ENCODE measurements at places on chromosomes 5 and 9.
A peak's percentile ranks its signal among the peaks of the same experiment; 100 is the strongest.

DNA sequence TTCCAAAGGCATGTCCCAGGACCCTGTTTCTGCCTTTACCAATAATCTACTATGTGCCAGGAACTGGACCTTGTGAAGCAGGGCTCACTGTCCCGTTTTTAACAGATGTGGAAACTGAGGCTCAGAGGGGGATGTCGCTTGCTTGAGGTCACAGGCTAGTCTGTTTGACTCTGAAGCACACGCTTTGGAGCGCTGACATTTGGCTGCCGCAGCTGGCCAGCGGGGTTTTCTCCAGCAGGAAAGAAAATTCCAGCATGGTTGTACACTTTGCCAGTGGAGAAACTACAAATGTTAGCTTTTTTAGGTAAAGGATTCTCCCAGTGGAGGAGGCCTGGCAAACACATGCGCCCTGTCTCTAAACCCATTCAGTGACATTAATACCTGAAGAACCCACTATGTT is 50.5 kb downstream of the SH3PXD2B start:
- no peak for DNase-seq

DNA sequence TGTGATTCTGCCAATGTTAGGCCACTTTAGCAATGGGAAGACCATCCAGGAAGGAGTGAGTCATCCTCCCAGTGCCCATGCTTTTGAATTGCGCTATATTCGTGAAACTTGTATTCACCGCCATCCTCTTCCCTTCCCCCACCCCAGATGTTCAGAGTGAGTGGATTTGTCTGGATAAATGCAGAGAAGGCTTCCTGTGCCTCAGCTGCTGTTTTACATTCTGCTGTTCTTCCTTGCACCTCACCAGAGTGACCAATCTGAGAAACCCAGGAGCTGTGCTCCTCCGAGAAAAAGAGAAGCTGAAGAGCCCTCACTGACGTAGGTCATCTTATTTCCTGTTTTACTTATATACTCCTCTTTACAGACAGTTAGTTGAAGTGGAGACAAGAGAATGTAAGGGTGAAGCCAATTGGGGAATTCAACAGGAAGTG is 24.6 kb upstream of the SVEP1 start:
- DNase-seq: no peak

DNA sequence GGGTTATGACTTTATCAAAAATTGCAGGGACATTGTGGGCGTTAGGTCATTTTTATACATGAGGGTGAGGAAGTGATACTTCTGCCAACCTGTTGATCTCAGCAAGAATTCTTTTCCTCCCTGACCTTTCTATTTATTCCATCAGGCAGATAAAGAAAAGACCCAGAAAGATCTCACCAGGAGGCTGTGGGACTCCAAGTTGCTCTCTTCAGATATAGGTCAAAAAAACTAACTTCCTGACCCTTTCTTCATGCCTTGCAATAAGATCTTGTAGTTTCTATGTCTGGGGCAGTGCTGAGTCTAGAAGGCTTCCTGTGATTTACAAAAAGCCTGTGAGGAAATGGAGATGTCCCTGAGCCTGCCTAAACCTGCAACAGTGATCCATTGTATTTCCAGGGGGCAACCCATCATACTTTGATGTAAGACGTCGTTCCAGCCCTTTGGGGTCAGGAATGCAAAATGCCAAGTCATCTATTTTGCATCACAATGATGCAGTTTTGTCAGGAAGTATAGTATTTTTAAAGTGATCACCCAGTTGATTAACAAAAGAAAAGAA is 22.0 kb upstream of the PIK3R1 start:
- no peak for DNase-seq

DNA sequence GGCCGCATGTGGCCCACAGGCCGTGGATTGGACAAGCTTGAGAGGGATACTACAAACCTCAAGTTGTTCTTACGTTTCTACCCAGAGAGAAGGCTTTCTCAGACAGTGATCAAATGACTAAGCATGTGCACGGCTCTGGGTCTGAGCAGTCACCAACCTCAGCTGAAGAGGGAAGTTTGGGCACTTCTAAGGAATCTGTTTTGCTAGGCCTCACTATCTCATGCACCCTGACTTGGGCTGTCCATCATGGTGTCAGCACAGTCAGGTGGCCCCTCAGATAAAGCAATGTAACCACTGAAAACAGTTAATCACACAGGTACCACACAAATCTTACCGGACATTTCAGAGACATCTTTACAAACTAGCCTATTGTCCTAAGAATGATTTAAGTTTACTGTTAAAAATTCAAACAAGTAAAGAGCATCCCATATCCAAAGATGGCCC is 24.6 kb downstream of the CSF2 start:
- DNase-seq: peak; percentile 59

DNA sequence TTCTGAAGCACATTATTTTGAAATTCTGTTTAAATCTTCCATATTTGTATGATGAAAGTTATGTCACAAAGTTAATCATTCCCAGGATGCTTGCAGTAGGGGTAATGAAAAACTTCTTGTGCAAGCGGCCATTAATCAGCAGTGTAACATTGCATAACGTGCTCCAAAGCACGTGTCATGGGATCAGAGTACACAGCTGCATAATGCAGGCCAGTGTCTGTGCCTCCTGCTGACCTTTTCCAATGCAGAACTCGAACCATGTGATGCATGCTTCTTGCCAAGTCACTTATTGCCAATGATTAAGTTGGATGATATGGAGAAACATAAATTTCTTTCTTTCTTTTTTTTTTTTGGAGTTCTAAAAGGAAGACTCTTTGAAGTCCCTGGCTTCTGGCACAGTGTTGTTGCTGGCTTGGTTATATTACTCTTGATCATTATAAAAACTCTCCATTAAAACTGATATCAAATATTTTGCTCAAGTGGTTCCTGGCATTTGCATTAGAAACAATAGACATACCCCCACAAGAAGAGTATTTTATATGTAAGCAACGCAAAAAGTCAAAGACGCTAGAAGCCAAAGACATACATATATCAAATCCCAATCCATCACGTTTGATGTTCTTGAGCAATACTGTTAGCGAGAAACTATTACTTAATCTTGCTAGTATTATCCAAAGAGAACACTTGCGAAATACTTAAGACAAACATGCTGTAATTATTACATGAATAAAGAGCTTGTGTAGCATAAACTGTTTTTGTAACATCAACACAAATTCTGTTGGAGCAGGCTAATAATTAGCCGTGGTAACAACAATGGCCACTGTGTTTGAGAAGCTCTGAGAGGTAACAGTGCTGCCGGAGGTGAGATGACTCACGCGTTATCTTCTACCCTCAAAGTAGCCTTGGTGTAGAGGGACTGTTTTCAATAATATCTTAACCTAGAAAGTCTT is 164.2 kb downstream of the AUH start:
- peak; percentile 100 for DNase-seq

DNA sequence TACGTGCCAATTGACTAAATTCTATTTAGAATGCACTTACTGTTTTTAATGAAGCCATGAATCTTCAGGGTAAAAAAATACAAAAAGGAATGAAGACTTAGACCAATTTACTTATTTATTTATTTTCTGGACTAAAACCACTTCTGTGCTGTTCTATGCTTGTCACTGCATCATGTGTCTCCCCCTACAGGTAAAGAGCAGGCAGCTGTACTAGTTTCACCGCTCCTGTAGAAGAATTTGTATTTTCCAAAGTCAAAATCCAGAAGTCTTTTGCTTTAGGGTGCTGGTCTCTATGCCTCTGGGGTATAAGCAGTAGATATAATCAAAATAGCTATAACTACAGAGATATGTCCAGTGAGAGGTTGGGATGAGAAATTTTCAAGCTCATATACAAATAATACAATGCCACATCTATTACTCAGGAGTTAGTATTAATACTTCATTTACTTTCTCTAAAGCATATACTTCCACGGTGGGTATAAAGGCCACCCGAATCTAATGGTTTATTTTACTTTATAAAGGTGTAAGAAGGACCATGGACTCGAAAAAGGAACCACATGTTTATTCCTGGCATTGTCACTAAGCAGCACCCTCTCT is 591.5 kb downstream of the RAB3C start:
- peak; percentile 84 for DNase-seq

- peak; percentile 70 for DNase-seq
Measured at GRCh38 chr5:119315516-119315949, 40.3 kb upstream of the TNFAIP8 start.

GRCh38 chr9:115520646-115521045 is 402.7 kb upstream of the TNC start:
- DNase-seq: no peak

- peak; percentile 83 for DNase-seq
Measured at GRCh38 chr9:83544002-83544698, 5.9 kb upstream of the FRMD3 start.

GRCh38 chr9:68498816-68499215 is 41.9 kb downstream of the TMEM252 start:
- no peak for DNase-seq

DNA sequence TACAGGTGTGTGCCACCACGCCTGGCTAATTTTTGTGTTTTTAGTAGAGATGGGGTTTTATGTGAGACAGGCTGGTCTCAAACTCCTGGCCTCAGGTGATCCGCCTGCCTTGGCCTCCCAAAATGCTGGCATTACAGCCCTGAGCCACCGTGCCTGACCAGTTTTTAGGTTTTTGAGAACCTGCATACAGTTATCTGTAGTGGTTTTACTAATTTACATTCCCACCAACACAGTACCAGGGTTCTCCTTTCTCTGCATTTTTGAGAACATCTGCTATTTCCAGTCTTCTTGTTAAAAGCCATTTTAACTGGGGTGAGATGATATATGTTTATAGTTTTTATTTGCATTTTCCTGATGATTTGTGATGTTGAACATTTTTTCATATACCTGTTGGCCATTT is 12.8 kb downstream of the DMXL1 start:
- no peak for DNase-seq

GRCh38 chr5:39765366-39765765 is 340.6 kb upstream of the DAB2 start:
- no peak for DNase-seq

- DNase-seq: no peak
Measured at GRCh38 chr5:502325-503079, 21.7 kb downstream of the SLC9A3 start.

DNA sequence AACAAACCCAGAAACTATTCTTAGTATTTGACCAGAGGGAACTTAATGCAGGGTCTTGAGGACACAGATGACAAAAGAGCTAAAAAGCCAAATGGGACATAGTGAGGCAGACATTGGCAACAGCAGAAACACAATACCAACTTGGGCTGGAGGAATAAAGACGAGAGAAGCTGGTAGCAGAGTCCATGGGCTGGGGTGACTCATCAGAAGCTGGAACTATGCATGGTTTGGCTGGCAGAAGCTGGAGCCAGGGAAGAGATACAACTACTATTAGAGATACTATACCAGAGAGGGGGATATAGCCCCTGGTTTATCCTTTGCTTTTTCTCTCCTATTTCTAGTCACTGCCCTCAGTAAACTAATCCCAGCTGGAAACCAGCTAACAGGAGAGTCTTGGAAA is 29.2 kb upstream of the DPYSL3 start:
- DNase-seq: peak; percentile 59

GRCh38 chr5:94891972-94892371 is 273.5 kb downstream of the SLF1 start:
- DNase-seq: no peak

GRCh38 chr5:38831909-38832308 is 13.9 kb upstream of the OSMR start:
- no peak for DNase-seq

DNA sequence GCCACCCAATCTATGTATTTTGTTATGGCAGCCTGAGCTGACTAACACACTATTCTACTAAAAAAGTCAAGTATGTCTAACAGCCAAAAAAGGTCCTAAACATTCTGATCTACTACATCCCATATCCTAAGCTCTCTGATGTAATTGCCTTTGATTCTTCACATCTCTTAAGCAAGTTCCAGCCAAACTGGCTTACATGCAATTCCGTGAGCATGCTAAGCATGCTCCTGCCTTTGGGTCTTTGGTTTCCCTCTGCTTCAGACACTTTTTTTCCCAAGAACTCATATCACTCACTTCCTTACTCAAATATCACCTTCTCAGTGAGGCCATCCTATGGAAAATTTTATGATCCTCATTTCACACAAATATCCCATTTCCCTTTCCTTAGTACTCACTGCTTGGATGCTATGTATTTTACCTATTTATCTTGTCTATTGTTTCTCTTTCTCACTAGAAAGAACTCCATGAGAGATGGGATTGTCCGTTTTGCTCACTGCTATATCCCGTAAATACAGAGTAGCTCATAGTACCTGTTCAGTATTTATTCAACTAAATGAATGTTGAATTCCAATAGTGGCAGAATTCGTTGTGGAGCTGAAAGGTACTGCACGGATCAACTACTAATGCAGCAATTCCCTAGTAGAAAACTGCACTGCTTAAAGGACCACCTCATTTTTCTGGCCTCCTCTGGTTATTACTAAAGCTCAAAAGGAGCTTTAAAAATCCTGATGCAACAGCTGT is 2.3 kb upstream of the SLC12A2 start:
- DNase-seq: peak; percentile 51

GRCh38 chr9:65432051-65432450 is 147.0 kb upstream of the FOXD4L5 start:
- no peak for DNase-seq

DNA sequence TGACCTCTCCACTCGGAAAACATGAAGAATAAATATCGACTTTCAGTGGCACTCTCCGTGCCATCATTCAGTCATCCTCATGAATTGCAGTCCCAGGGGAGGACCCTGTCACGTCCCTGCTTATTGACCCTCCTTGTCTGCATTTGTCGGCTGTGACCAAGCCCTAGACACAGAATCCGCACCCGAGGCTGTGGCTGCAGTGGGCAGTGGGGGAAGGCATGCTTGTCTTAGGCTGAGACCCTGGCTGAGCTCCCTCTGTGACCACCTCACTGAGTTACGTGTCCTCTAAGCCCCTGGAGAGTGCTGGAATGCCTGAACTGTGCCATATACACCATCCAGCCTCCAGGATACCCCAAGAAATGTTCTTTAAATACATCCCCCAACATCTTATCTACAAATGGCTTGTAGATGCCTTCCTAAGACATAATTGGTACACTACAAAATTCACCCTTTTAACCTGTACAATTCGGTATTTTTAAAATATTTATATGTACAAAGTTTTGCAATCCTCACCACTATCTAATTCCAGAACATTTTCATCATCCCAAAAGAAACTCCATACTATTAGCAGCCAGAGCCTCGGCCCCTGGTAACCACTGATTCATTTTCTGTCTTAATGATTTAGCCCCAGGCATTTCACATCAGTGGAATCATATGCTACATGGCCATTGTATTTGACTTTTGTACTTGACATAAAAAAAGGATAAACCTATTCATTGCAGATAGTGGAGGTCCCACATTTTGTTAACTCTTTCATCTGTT is 80.8 kb upstream of the ICE1 start:
- no peak for DNase-seq

DNA sequence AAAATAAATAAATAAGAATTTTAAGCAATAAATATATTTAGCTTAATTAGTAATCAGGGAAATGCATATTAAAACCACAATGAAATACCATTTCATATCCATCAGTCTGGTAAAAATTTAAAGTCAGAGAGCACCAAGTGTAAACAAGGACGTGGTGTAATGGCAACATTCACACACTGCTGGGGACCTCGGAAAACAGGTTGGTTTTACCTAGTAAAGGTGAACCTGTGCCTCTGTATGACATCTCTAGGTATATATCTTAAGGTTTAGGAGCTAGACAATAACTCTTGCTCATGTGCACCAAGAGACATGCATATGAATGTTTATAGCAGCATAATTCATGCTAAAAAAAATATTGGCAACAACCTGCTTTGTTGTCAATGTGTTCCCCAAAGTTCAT is 29.7 kb downstream of the FNBP1 start:
- no peak for DNase-seq

- peak; percentile 7 for DNase-seq
Measured at GRCh38 chr9:75111019-75111622, 22.8 kb downstream of the OSTF1 start.

GRCh38 chr5:172407241-172407691 is 47.1 kb downstream of the SH3PXD2B start:
- DNase-seq: no peak

- DNase-seq: no peak
Measured at GRCh38 chr9:68895741-68896478, 118.0 kb downstream of the PRKACG start.
